ENCODE measurements at places on chromosomes 7 and 10.

GRCh38 chr10:85607043-85607695 is 759.4 kb downstream of the GRID1 start:
- no peak for DNase-seq

- no peak for DNase-seq
Measured at GRCh38 chr7:40824461-40824860, 689.7 kb downstream of the SUGCT start.

DNA sequence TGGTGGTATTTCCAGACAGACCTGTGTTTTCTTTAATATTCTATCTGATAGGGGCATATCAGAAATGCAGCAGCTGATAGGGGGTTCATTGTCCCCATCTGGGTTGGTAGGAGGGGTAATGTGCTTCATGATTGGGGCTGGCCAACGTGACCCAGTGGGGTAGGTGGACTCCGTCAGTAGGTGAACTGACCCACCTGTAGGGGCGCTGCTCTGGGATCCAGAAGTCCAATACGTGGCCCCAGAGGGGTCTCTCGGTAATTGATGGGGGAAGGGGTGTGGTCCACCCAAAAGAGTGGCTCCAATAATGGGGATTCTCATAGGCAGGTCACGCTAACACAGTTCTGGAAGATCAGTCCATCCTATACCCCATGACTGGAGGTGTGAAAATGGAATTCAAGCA is 112.0 kb downstream of the PRLHR start:
- DNase-seq = no peak

DNA sequence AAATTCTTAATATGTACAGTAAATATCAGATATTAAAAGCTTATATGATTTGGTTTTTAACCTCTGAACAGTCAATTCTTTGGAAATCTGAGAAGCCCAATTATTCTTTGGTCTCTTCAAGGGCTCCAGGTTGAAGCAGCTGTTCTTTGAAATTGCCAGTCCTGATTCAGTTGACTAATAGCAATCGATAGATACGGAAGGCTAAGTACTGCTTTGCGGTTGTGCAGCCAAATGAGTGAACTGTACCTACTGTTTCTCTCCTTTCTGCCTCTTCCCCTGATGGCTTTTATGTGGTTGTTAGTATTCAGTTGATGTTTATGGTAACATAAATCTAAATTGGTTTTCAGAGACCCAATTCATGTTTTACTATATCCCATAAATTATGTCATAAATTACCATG is 103.1 kb upstream of the RPA3 start:
- DNase-seq = no peak

DNA sequence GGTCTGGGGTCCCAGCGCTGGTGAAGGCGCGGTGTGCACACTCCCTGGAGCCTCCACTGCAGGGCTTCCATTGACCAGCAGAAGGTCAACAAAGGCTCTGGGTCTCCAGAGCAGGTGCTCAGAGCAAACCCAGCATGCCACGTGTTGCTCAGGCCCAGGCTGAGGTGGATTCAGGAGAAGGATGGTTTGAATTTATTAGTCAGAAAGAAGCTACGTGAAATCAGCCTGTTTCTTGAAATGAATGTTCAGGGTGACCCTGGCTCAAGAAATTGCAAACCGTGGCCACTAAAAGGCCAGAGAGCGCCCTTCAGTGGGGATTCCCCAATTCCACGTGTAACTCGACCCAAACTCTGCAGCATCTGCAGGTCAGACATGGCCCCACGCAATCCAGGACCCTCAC is 82.7 kb upstream of the PFKP start:
- DNase-seq = no peak

DNA sequence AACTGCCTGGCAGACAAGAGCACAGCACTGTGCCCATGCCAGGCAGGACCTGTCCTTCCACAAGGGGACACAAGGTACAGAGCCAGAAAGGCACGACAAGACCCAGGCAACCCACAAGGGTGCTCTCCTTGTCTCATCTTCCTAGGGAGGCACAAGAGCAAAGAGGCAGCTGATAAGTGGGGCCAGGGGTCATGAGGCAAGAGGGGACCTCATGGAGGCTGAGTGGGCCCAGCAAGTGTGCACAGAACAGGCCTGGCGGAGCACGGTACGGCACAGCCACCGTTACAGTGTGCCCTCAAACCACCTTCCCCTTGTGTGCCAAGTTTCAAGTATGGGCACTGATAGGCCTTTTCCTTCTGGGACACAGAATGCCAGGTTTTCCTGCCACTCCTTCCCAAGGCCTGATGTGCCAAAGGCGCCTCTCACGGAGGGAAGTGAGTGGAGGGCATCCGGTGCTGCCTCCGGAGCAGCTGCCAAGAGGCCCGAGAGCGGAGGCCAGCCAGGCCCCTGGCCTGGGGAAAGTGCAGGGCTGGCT is 75.6 kb downstream of the FAM53B start:
- no peak for DNase-seq

DNA sequence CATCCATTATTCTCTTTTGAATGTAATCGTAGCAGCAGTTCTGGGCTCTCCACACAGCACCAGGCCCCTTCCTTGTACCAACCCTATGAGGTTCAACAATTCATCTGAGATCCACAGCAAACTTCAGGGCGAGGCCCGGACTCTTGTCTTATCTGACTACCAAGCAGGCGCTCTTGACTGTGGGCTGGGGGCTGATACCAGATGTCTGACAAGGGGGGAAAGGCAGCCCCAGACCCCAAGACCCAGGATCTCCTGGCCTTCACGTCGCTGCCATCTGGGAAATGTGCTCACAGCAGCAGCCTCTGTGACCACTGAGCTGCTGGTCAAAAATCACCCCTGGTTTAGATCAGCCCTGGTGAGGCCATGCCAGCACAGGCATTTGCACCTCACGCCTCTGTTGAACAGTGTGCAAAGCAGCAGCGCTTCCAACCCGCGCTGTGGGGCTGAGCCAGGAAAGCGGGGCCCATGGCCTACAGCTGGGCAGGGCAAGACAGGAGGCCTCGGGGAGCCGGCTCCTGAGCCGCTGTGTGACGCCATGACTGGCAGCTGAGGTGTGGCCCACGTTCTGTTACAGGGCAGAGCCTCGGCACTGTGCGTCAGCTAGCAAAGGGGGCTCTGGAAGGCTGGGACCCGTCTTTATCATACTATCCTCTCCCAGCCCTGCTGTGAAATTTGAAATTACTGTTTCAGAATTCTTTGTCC is 143.9 kb downstream of the PAXIP1 start:
- no peak for DNase-seq

DNA sequence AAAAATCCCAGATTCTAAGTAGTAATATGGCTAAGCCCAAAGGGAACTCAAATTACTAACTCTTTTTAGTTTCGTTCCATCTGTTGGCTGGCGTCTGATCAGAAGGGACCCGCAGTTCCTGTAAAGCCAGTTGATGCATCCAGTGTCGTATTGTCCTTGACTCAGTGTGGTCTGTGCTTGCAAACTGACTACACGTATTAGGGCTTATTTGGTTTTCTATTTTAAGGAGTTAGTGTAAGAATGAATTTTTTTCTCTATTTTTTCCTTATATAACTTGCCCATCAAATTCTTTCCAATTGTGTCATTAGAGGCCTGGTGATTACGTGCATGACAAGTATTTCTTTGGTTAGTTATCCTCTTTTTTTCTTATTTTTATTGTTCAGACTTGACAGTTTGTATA is 9.7 kb downstream of the ABCA13 start:
- no peak for DNase-seq

DNA sequence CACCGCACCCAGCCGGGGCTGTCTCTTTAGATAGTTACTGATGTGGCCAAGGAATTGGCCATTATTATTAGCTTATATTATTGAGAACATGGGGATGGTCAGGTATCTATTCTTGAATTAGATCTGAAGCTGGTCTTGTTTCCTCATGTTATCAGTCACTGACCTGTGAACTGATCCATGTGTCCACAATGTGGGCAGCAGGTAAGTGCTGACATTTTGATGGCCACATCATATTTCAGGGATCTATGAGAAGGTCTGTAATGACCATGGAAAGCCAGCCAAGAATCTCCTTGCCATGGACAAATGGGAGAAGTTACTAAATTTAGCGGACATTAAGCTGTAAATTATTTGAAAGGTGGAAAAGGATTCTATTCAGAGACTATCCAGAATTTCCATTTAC is 61.4 kb downstream of the GBF1 start:
- no peak for DNase-seq

DNA sequence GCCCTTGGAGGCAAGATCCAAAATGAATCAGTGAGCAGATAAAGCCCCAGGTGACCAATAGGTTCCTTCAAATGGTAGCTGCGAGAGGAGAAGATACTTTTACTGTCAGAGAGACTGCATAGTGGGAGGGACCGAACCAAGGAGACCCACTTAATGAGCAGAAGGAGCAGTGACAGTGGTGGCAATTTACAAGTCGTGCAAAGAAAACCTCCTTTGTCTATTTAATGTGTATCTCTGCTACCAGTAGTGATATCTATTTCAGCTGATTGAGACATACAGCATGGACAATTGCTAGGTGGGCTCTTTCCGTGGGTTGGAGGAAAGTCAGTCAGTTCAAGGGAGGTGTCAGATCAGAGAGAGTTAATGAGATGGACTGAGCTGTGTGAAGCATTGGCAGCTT is 480.4 kb downstream of the GATA3 start:
- no peak for DNase-seq

GRCh38 chr10:71064413-71065118 is 147.8 kb upstream of the UNC5B start:
- no peak for DNase-seq

DNA sequence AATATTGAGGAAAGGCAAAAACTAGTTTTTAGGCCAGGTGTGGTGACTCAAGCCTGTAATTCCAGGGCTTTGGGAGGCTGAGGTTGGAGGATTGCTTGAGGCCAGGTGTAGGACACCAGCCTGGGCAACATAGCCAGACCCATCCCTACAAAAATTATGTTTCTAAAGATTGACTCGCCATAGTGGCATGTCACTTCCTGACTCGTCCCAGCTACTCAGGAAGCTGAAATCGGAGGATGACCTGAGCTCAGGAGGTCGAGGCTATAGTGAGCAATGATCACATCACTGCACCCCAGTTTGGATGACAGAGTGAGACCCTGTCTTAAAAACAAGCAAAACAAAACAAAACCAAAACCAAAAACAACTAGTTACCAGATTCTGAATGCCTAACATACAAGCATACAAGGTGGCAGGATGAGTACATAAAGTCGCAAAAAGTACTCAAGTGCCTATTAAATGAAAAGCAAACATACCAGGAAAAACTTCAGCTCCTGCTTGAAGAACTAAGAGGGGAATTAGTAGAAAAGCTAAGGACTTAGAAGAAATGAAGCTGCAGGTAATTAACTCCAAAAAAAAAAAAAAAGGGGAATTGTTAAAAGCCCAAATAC is 14.1 kb downstream of the ZNF398 start:
- DNase-seq = no peak

DNA sequence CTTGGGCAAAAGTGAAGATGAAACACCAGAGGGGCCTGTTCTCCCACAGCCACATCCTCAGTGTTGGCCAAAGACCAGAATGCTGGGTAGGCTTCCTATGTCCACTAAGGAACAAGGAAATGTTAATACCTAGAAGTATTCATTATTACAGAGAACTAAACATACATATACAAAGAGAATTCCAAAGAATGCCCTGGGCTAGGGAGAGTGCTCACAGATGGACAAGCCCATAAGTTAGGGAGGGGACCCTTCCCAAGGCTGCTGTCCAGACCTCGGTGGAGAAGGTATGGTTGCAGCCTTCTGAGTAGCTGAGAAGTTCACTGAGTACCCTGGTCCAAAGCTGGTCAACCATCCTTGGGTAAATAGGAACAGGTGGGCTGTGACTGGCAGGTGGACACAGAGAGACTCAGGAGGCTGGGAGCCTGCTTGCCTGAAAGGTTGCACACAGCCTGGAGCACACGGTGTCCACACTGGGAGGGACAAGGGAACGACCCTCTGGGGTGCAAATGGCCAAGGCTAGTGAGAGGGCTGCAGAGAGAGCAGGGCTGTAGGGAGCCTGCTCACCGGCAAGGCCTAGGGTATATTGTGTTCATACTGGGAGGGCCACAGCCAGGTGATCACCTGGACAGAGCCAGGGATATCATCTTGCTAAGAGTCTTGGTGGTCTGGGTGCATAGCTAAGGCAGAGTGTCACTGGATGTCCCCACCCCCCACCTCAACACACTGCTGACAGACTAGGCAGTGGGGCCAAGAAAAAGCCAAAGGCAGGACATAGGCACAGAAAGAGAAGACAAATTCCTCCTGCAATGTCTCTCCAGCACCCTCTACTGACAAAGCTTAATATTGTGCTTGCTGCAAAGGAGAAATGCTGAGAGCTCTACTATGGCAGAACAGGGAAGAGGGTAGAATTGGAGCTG is 40.3 kb downstream of the CPVL start:
- peak; percentile 40 for DNase-seq

- DNase-seq = no peak
Measured at GRCh38 chr10:100318207-100318606, 11.8 kb downstream of the PKD2L1 start.

DNA sequence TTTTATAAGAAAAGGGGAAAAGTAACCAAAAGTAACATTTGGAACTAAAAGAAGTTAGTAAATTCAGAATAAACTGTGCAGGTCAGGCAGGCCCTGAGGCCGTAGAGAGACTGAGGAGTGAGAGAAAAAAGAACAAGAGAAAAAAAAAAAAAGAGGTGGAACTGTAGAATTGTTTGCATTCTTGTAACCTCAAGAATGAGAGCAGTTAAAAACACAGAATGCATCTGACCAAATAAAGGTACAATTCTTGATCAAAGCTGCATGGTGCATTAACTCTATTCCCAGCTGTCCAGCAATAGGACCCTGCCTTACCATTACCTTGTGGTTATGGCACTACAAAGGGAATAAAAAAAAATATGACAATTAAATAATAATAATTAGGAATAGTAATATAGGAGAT is 170.1 kb upstream of the SEMA3A start:
- DNase-seq = no peak

- no peak for DNase-seq
Measured at GRCh38 chr7:138842111-138842510, 44.1 kb upstream of the ATP6V0A4 start.

DNA sequence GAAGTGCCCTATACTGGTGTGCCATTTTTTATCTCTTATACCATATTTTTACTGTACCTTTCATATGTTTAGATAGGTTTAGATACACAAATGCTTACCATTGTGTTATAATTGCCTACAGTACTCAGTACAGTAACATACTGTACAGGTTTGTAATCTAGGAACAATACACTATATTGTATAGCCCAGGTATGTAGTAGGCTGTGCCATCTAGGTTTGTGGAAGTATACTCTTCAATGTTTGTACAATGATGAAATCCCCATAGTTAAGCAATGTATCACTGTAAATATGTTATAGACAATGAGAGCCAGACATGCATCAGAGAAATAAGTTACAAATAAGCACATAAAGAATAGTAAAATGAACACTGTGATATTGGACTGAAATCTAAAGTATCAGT is 109.1 kb downstream of the IQUB start:
- DNase-seq = no peak

- DNase-seq = no peak
Measured at GRCh38 chr7:26305090-26305868, 13.6 kb downstream of the SNX10 start.

DNA sequence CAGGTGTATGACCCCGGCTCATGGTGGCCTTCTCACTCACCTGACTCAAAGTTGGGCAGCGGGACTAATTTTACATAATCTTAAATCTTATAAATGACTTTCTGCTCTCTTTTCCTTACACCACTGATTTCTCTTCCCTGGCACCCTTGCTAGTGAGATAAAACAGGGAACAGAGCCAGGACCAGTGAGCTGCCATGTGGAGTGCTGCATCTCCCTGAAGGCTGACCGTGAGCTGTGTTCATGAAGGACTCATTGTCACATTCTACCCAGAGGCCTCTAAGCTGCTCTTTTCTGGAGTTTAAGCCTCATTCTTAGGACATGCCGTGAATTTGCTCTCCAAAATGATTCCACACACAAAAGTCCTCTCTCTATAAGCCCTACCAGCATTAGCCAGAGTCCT is 762.3 kb downstream of the AUTS2 start:
- DNase-seq = no peak
